ENCODE measurements at places on chromosomes 2 and 18.

DNA sequence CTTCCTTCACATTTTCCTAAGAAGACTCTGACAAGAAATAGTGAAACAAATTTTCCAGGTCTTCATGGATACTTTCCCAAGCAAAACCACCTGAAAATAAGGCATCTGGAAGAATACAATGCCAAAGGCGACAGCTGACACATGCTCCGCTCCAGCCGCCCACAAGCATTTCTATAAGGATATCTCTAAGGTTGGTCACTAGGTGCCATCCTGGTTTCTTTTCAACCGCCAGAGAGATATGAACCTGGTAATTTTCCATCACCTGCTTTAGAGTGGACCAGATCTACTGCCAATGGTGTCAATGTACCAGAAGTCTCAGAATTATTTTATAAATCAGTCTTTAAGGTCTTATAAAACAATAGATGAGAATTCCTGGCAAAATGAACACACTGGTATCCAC, 97.2 kb downstream of the GAREM1 start:
- DNase-seq = no peak

- DNase-seq = no peak
Observed at GRCh38 chr2:180015951-180016709, 9.0 kb upstream of the CWC22 start.

DNA sequence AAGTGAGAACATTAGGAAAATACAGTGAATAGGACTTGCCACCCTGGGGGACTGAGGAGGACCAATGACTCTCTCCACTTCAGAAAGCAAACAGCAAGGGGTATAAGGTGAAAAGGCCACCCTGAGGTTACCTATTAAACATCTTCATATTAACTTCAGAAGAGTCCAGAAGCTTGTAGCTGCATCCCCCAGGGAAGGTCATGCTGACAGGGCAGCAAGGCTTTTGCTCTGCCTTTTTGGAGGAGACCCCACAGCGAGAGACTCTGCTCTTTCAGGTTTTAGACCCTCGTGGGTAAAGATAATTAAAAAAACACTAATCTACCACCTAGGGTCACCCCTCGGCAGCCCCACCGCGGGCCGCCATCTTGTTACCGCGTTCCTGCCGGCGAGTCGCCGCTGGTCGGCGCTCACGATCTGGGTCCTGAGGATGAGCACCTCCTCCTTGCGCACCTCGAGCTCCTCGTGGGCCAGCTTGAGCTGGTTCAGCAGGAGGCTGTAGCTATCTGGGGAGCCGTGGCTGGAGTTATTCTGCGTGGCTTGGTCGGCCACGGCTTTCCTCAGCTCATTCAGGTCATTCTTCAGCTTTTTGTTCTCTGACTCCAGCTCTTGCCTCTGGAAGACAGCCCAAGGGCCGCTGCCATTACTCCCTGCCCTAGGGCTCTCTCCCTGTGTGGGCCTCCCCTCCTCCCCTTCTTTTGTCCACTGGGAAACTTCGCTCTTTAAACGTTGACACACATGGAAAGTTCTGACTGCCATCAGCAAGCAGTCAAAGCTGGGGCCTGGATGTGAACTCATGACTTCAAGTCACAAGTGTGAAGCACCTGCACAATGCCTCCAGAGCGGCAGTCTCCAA, 50.7 kb upstream of the ACAA2 start:
- no peak for DNase-seq

DNA sequence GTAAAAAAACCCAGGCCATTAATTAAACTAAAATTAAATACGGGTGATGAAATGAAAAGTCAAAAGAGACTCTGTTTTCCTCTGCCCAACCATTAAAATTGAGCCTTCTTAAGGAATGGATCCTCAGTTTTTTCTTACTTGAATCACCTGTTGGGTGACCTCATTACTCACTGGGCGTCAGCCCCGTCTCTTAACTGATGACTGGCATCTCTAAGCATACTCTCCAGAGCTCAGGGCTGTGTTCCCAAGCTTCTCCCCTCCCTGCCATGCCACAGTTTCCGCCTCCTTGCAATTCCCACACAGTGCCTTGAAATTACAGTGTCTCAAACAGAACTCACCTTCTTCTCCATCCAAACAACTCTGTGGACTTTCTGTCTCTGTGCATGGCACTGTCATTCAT, 421.1 kb upstream of the CELF4 start:
- no peak for DNase-seq

- no peak for DNase-seq
Observed at GRCh38 chr2:189236066-189236465, 56.5 kb upstream of the COL5A2 start.

GRCh38 chr2:231399853-231400680, 4.6 kb downstream of the B3GNT7 start:
- no peak for DNase-seq

DNA sequence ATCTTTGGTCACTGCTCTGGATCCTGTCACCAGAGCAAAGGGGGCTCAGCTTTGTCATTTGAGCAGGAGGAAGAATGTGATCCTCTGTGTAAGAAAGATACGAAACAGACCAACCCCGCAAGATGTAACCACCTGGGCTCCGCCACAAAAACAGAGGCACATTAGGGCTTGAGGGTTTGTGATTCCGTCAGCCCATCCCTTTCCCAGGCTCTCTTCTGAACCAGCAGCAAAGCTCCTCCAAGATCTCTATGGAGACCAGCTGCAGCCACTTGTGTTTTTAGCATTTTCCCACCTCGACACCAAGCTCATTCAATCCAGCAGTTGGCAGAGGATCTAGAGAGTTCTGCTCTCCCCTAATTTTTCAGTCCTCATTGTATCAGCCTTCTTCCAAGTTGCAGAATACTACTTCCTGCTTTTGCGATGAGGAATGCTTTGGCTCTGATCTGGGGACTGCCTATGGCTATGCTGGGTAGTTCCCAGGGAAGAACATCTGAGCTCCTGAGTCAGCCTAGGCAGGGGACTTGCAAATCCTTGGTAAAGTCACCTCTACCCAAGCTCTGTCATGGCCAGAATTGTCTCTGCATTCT, 139.6 kb upstream of the RAB12 start:
- DNase-seq = no peak

DNA sequence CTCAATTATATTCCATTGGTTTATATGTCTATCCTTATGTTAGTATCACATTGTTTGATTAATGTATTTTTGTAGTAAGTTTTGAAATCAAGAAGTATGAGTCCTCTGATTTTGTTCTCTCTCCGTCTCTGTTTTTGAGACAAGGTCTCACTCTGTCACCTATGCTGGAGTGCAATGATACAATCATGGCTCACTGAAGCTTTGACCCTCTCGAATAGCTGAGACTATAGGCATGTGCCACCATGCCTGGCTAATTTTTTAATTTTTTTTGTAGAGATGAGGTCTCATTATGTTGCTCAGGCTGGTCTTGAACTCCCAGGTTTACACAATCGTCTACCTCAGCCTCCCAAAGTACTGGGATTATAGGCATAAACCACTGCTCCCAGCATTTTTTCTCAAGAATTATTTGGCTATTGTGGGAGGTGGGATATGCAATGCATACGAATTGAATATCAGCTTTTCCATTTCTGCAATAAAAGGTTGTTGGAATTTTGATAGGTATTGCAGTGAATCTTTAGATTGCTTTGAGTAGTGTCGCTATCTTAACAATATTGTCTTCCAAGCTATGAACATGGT, 17.7 kb upstream of the GORASP2 start:
- DNase-seq = no peak

DNA sequence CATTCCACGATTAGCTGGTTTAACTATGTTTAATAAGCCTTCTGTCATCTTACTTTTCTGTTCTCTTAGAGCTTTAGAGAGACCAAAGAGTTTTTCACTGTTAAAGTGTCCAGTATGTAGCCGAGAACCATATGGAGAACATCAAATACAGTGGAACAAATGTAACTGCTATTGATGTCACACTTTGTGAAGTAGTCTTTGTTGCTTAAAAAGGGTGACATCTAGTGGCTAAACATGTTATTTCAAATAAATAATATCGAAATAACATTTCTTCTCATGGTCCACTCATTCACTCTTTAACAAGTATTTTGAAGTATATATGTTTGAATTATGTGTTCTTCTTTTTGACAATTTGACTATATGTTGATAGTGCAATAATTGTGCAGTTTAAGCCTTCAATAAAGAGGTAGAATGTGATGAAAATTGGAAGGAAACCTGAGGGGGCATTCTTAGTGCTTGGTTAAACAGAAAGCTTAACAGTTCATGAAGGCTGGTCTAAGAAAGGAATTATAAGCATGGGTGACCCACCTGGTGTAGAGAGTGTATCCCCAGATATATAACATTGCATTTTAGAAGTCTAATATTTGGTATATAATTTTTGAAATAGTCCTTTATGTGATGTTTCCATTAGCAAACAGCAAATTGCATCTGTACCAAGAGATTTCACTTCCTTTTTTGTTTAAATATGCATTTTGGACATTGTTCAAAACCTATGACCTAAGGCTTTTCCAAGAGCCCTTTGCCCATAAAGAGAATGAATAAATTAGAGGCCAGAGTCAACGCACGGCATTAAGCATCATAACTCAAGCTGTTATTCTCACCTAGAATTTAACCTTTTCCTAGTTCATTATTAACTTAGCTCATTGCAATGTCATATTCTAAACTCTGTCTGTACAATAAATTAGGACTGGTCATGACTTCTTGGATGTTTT, 112.1 kb downstream of the KYNU start:
- no peak for DNase-seq

GRCh38 chr2:207497596-207497995, 32.2 kb upstream of the CREB1 start:
- no peak for DNase-seq

DNA sequence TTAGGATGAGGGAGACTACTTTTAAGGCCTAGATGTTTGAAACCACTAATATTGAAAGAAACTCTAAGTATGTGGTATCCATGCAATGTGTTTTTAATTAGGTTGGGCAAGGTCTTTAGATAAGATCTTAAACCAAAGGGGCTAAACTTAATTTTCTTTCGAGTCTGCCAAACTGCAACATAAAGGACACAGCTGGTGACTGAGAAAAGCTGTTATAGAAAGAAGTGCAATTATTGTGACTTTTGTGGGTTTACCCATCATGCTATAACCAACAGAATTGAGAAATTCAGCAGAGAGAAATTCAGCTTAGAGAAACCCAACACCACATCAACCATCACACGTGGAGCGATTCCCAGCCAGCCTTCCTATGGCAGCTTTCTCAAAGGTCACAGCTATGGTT, 119.5 kb upstream of the LMAN1 start:
- no peak for DNase-seq

DNA sequence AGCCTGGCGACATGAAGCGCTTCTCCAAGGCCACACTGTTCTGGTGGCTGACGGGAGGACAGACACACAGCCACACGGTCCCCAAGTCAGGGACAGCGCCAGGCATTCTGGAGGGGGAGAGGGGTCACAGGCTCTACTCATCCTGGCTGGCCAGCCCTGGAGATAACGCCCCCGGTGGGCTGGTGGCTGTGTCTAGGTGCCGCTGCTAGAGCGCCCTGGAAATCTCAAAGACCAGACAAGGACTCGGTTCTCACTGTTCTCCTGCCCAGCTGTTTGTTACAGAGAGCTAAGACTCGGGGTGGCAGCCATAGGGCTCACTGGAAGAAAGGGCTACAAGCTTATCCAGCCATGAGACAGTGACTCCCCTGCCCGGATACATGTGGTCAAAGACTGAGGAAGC, 72.0 kb downstream of the KCNF1 start:
- no peak for DNase-seq

- DNase-seq = no peak
Observed at GRCh38 chr2:1731963-1732768, 12.1 kb downstream of the PXDN start.

GRCh38 chr18:24003903-24004640, 10.5 kb upstream of the TTC39C start:
- DNase-seq = no peak

GRCh38 chr2:67075056-67075455, 322.1 kb upstream of the ETAA1 start:
- no peak for DNase-seq

- no peak for DNase-seq
Observed at GRCh38 chr2:13604951-13605661, 888.4 kb downstream of the TRIB2 start.

- DNase-seq = no peak
Observed at GRCh38 chr2:197613509-197613987, 61.8 kb downstream of the RFTN2 start.

Measured in activated CD4-positive, CD25-positive, alpha-beta regulatory T cell treated with anti-CD3 and anti-CD28 coated beads, Interleukin-2, amount 50 U/mL, for 16 hours (primary cell).